ENCODE measurements at places on chromosomes 13 and 19. TPM values are rescaled to one million over a fixed set of nuclear protein-coding genes. Genes with fewer than 3 reads are reported as not detected.

ZNF229 gene
- total RNA-seq: not detected

PTBP1 gene
- total RNA-seq: 174 TPM

NKG7 gene
- not detected for total RNA-seq

GARIN5A gene
- not detected for total RNA-seq

LILRB5 gene
- not detected for total RNA-seq

DZIP1 gene
- 23.0 TPM for total RNA-seq

ZNF563 gene
- not detected for total RNA-seq

SOX1 gene
- not detected for total RNA-seq

NOTCH3 gene
- total RNA-seq: 18.6 TPM

DMWD gene
- 27.0 TPM for total RNA-seq

ZNF790 gene
- total RNA-seq: 0.57 TPM

UPK1A gene
- 0.17 TPM for total RNA-seq

CKM gene
- not detected for total RNA-seq

JAK3 gene
- total RNA-seq: 0.69 TPM

Measured in A172 (cell line).